ENCODE measurements at places on chromosomes 12 and 14.

GRCh38 chr12:76272287-76272686 is 75.9 kb downstream of the BBS10 start:
- no peak for DNase-seq

- DNase-seq, result no peak
Measured at GRCh38 chr14:71119832-71120231, 212.6 kb downstream of the PCNX1 start.

- no peak for DNase-seq
Measured at GRCh38 chr12:98817742-98818141, 172.7 kb downstream of the APAF1 start.

GRCh38 chr14:99143793-99144192 is 128.2 kb downstream of the BCL11B start:
- DNase-seq, result no peak

All from GM12864 (cell line).